Hypothalamus (tissue), 51 donors: ENCODE measurements at places on chromosomes 16 and 17.

DNA sequence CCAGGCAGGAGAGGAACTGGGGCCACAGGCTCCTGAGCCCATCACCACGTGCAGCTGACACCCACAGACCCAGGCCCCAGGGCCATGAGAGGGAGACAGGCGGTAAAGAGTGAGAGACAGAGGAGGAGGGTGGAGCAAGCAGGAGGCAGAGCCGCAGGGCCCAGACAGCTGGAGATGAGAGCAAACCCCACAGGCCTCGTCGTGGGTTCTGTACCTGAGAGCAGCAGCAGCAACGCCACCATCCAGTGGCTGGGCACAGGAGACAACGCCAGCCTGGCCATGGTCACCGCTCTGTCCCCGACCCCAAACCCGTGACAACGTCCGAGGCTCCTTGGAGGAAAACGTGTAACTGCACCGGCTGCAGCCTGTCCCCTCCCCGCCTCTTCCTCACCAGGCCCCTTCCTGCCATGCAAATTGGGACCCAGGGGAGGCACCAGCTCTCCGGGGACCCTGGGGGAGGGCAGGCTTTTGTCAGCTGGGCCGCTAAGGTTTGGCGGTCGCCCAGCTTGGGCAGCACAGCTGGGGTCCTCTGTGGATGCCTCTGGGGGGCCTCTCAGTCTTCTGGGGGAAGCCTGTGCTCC, at the start of gene CD79B:
Gene CD79B, minus strand, starts transcription at position 351 of the 581 bp plus-strand sequence. Its CDS starts 70 bp downstream, at position 281.
- DNase-seq = no peak

DNA sequence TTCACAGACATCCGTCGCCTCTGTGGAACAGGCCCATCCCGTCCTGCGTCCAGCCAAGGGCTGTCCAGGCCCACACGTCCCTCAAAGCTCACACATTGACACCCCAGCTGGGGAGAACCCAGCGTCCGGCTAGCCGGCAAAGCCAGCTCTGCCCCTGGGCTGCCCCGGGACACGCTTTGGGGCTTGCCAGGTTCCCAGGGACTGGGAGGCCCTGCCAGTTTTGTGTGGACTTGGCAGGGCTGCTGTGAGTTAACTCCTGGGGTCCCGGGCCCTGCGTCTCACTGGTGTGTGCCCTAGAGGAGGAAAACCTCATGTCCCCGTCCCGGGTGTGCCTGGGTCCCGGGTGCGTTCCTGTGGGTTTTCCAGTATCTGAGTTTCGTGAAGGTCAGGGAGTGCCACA, 6.3 kb downstream of the SOX8 start:
- DNase-seq = no peak

- no peak for DNase-seq
Observed at GRCh38 chr16:23155445-23156049, 6.3 kb upstream of the USP31 start.

GRCh38 chr17:15945527-15946191, 729 bp downstream of the ADORA2B start:
- DNase-seq = no peak

DNA sequence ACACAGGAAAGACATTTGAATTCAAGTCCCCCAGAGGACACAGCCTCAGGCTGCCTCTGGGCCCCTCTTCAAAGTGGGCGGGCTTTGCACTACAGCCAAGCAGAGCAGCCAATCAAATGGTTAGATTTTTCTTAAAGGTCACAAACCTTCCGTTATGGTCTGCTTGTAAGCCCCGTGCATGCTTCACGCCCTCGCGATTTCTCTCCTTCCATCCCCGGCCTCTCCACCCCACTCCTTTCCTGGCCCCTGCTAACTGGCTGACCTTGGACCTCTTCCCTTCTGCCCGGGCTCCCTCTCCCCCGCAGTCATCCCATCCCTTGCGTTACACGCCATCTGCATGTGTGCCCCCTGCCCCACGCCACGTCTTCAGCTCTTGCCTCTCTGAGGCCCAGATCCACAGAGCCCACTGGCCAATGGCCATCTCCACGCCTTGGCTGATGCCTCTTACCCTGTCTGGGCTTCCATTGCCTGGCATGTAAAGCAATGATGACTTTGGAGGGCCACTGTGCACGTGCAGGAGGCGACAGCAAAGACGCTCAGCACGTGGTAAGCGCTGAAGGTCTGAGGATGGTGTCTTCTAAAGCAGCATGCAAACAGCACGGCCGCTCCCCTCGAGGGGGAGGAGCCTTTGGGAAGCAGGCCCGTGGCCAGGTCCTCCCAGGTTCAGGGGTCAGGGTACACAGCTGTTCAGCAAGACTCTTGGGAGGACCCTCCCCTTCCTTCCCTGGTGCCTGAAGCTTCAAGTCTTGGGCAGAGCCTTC, 86.8 kb downstream of the ZDHHC7 start:
- DNase-seq = no peak

GRCh38 chr17:13643180-13643579, 41.5 kb upstream of the HS3ST3A1 start:
- DNase-seq = no peak
